ENCODE measurements at places on chromosomes 2 and 18.

DNA sequence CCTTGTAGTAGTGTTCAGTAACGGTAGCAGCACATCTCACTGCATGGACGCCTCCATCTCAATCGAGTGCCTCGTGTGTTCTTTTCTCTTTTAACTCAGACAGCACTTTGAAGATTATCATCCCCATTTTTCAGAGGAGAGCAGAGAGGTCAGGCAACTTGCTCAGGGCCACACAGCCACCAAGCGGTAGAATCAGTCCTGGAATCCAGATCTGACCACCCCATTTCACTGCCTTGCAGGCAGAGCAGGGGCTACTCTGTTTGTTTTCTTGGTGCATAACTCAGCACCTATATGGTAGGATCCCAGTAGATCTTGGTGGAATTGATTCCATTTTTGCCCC is 129.5 kb downstream of the SMAD7 start:
- DNase-seq: no peak

- no peak for DNase-seq
These were observed 2.0 kb downstream of the ETAA1 start for GRCh38 chr2:67399144-67399543.

GRCh38 chr2:181578829-181579228 is 78.1 kb downstream of the CERKL start:
- no peak for DNase-seq

DNA sequence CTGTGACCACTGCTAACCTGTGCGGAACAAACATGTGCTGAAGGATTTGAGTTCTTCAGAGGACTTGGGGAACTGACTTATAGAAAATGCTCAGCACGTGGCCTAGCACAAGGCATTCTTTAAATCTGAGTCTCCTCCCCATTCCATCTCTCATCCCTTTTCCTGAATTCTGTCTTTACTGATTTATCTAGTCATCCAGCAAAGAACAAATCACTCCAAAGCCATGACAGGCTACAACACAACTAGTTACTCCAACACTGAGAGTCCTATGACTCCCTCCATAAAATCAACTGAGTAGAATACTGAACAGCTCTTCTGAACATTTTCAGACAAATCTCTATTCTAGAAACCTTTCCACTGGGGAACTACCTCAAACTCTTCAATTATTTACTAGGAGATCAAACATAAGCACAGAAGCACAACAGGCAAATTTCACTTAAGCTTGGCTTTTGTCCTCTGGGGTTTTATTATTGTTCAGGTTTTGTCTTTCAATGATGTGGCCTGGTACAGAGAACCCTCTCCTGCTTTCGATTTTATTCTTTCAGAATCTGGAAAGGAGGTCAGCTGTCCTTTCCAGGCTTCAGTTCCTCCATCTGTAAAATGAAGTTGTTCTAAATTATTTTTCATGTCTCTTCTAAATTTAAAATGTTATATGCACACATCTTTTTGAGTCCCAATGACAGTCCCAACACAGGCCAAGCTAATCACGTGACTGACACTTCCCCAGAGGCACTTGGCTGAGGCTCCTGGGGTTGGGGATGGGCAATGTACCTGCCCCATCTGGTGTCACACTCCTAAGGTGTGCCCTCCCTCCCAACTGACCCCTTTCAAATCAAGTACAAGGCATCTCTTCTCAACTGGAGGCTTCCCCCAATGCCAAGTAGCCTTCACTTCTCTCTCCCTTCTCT is 31.8 kb downstream of the RNU4ATAC start:
- no peak for DNase-seq

GRCh38 chr2:79982445-79982844 is 322.1 kb downstream of the LRRTM1 start:
- DNase-seq: no peak

- DNase-seq: peak; percentile 30
These were observed 825 bp downstream of the ITGA6 start for GRCh38 chr2:172427990-172428831.

GRCh38 chr2:191171286-191171685 is 20.5 kb upstream of the STAT4 start:
- no peak for DNase-seq

DNA sequence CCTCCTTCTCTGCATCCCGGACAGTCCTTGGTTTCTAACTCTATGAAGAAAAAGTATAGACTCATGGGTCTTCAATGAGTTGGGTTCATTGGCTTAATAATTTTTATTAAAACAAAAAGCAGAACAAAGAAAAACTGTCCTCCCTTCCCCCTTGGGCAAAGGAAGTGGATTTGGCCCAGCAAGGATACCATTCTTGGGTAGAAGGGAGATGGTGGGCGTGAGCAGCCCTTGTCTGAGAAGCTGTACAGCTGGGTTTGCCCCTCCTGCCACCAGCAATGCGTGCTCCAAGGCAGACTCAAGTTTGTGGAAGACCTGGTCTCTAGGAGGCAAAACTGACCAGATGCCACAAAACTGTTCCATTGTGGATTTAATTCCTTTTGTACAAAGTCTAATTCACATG is 12.7 kb downstream of the PCARE start:
- no peak for DNase-seq

GRCh38 chr2:161352719-161353118 is 44.5 kb downstream of the PSMD14 start:
- no peak for DNase-seq

DNA sequence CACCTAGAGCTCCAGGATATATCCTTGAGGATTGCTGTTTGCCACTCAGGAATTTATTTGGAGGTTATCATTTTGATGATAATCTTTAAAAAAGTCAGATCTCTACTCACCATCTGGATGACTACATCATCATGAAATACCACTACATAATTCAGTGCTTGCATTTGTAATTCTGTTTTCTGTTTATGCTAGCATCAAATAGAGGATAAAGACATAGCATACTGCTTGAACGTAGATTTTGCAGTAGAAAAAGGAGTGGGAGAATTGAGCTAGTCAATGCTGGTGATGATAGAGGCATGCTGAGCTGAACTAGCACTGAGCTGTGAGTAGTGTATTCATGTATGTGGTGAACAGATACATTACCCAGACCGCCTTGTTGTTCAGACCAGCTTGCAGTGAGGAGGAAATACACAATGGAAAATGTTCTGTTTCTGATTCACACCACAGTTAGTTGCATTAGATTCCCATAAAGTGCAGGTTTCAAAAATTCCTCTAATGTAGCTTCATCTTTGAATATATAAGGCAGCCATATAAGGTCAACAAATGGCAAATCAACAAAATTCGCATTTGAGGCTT is 68.8 kb upstream of the CDC42EP3 start:
- no peak for DNase-seq

- DNase-seq: no peak
These were observed 125.3 kb downstream of the ANTXR1 start for GRCh38 chr2:69138247-69138772.
